ENCODE measurements at places on chromosomes 1 and 21.

GRCh38 chr1:79852004-79852403 lies 845.5 kb upstream of the ADGRL4 start:
- DNase-seq: peak; percentile 17

DNA sequence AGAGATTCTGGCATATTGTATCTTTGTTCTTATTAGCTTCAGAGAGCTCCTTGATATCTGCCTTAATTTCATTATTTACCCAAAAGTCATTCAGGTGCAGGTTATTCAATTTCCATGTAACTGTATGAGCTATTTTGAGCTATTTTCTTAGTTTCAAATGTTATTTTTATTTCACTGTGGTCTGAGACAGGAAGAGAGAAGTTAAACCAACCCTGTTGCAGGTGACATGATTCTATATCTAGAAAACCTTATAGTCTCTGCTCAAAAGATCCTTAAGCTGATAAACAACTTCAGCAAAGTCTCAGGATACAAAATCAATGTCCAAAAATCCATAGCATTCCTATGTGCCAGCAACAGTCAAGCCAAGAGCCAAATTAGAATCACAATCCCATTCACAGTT lies 1644.0 kb upstream of the B3GALT2 start:
- no peak for DNase-seq

GRCh38 chr1:28518745-28519341 lies 13.0 kb downstream of the RCC1 start:
- peak; percentile 60 for DNase-seq

DNA sequence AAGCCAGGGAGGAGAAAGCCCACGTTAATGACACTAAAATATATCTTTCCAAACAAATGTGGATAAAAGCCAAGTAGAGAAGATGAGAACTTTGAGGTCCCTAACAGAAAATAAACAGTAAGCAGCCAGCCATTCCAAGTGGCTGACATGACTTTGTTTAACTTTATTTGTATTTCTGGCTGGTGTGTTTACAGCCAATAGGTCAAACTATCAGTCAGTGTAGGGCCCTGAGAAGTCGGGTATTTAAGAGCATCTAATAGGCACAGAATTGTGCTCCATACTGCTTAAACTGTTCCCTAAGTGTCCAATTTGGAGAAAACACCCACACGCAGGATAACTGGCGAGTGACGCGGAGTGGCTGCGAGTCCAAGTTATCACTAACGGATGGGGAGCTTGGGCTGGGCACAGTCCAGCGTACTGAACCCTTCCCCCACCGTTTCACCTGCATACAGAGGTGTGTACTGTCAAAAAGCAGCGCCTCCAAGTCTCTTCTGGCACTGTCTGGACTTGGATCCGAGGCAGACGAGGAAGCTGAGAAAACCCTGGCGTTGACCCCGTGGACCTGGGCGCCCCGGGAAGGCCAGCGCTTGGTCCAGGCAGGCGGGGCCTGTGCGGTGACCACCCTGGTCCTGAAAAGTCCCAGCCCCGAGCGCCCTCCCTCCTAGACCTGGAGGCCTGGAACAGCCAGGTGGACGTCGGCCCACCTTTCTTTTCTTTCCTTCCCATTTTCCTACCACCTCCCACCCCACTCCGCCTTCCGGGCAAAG lies 662 bp upstream of the LGALS8 start:
- DNase-seq: peak; percentile 66

GRCh38 chr1:83086346-83086745 lies 912.6 kb downstream of the TTLL7 start:
- no peak for DNase-seq

DNA sequence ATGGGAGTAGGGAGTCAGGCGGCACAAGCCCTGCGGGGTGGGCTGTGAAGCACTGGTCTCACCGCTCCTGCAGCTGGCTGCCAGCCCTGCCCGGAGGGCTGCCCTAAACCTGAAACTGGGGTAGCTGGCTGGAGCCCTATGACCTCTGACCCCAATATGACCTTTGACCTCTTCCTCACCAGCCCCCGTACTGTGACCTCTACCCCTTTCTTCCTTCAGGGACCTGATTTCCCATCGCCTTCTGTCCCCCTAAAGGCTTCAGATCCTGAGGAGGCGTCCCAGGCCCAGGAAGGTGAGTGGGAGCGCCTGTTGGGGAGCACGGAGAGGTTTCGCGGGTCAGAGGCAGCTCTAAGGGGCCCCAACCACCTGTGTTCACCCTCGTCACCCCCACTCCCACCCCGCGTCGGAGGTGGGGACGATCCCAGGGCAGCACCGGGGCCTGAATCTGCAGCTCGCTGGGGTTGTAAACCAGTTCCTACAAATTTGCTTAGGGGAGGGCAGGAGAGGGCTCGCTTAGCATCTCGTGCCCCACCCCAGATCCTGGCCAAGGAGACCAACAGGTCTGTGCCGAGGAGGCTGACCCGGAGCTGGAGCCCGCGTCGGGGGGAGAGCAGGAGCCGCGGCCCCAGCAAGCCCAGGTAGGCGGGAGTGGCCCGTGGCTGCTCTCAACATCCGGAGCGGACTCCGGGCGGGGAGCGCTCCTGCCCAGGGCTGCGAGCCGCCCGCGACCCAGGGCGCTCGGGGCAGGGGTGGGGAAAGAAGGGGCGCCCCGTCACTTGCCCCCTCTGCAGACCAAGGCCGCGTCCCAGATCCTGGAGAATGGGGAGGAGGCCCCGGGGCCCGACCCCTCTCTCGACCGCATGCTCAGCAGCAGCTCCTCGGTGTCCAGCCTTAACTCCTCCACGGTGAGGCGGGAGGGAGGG lies 7.3 kb downstream of the SYTL1 start:
- peak; percentile 87 for DNase-seq

DNA sequence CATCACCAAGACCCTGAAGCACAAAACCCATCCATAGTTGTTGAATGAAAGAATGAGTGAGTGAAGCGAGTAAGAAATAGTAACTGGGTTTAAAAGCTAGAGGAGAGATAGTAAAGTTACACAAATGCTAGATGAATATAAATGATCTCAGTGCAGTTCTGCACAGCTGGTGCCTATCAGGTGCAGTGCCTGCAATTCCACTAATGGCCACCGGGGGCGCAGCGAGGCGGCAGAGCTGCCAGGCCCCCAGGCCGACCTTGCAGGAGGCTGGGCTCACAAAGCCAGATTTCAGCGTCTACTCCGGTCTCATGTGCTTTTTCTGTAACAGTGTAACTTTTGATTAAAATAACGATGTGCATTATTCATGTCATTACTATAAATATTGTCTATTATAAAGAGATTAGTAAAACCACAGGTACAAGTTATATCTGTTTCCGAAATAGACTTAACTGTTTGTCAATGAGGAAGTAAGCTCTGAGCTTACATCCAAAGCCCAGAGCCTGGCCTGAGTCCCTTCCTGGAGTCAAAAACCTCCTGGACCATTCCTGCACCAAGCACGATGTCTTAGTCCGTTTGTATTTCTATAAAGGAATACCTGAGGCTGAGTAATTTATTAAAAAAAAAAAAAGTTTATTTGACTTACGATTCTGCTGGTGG lies 477.6 kb downstream of the NPHP4 start:
- peak; percentile 79 for DNase-seq

GRCh38 chr1:162137179-162137960 lies 67.9 kb downstream of the NOS1AP start:
- peak; percentile 4 for DNase-seq

DNA sequence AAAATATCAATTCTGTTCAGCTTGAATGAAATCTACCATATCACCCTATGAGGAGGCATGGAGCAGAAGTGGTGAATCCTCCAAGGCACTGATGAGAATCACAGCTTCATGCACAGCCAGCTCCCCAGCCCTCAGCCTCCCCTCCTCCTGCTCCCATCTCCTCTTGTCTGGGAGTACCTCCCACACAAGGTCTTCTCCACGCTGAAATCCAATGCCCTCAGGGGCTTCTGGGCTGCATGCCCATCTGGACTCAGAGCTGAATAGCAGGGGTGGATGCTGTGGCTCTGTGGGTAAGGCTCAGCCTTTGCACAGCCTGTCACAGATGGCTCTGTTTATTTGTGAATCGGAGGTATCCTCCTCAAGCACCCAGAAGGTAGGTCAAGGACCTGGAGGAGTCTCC lies 48.6 kb downstream of the KCNC4 start:
- no peak for DNase-seq

- no peak for DNase-seq
Observed at GRCh38 chr1:183096894-183097293, 73.7 kb downstream of the LAMC1 start.

DNA sequence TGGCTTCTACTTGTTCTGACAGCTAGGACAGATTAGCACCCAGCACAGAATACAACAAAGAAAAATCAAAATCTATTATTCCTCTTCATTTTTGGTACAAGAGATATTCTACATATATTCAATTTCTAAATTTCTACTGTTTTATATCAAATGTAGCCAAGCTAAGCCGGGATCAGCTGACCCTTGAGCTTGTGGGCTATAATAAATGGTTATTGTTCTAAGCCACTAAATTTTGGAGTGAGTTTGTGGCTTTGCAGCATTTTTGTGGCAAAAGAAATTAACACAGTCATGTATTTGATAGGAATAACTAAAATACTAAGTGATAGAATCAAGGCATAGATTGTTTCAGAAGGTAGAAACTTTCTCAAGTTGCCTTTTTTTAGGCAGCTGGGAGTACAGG lies 50.7 kb downstream of the APP start:
- DNase-seq: no peak

DNA sequence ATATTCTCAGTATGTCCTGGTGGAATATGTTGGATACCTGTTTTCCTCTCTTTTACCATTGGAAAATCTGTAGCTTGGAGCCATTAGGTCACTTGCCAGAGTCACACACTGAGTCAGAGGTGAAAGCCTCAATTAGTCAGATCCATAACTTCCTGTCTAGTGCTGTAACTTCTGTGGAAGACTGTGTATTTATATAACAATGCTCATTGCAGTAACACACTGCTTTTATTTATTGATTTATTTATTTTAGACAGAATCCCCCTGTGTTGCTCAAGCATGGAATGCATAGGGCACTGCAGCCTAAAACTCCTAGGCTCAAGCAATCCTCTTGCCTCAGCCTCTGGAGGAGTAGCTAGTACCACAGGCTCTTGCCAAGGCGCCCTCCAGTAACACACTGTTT lies 1.3 kb upstream of the DOCK7 start:
- no peak for DNase-seq

DNA sequence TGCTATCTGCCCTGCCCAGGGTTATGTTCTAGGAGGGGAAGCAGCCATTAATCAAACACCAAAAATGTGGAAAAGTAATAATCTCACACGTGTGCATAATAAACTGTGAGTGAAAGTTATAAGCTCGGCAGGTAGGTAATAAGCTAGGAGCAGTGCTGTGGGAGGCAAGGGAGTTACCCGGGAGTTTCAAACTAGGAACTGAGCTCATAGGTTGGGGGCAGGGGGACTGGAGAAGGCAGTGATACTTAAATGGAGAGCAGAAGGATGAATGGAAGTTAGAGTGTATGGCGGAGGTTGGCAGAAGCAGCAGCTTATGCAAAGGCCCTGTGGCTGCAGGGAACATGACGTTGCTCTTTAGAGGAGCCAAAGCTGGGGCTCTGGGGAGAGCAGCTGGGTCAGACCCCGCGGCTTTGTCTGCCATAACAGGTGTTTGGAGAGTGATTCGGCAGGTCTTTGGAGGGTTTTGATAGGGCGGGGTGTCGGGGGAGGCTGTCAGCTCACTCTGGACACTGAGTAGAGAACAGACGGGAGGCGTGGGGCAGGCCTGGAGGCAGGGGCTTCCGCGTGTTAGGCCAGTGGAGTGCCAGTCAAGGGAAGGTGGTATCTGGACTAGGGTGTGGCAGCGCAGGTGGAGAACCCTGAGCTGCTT lies 20.0 kb downstream of the PTPRF start:
- DNase-seq: no peak

DNA sequence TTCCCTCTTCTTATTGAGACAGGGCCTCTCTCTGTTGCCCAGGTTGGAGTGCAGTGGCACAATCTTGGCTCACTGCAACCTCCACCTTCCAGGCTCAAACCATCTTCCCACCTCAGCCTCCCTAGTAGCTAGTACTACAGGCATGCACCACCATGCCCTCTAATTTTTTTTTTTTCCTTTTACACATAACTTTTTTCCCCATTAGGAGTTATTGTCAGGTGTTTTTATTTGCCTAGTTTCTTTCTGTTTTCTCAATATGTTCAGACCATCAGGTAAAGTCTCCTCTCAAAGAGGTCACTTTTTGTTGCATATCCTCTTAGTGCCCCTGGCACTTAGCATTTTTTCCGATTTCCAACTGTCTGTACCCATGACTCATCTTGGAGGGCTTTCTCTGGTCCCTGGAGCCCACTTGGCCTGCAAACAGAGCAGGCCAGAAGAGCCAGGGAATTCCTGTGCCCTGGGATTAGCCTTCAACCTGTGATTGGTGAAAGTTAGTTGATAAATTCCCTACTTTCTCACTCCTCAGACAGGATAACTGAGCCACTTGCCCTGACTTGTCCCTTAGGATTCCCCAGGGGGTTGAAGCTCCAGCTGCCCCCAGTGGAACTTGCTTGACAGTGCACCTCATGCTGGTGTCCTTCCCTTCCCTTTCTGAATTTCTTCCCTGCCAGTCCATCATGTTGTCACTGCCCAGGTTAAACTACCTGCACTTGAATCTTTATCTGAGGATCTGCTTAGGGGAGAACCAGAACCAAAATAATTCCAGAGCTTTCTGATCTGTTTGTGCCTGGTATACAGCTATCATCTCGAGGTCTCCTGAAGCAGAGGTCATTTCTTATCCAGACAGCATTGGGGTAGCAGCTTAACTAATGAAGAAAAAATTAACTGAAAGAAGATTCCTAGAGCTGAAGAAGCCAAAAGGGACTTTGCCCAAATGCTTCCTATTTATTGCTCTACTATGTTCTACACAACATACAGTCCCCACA lies 2.4 kb downstream of the NTPCR start:
- peak; percentile 73 for DNase-seq

- DNase-seq: no peak
Observed at GRCh38 chr21:21860888-21861287, 862.7 kb downstream of the NCAM2 start.

DNA sequence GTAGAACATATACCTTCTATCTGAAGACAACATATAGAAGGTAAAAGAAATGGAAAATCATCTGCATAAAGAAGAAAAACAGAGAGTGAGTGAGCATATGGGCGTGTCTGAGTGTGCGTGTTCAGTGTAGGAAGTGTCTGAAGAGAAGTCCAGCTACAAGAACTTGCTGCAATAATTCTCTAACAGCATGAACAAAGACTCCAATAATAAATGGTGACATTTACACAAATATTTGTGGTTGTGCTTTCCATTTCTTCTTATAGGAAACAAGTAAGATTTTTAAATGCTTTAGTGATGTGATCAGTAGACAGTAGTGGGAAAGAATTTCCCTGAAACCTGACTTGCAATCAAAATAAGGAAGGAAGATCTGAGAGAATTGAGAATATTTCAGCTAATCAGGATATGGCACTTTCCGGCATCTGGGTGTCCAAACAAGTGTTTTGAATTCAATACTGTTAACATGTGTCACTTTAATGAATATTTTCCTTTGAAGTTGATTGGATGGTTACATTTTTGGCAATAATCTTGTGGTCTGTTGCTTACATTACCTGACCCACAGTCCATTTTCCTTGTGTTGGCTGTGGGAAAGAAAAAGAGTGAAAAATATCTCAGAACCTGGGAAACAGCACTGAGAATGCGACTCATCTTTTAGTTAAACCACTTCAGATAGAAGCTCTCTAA lies 154.0 kb downstream of the TGFB2 start:
- no peak for DNase-seq

GRCh38 chr21:42010507-42011495 lies 641 bp upstream of the ZBTB21 start:
- DNase-seq: peak; percentile 49

GRCh38 chr1:114353262-114353661 lies 157.7 kb downstream of the TRIM33 start:
- no peak for DNase-seq

Data from Caco-2 (cell line).